ENCODE measurements at places on chromosomes 4 and X. TPM values are rescaled to one million over a fixed set of nuclear protein-coding genes. Genes with fewer than 3 reads are reported as not detected.

PTTG2 gene
- not detected for total RNA-seq

MAGEA9B gene
- not detected for total RNA-seq

RAB33A gene
- total RNA-seq, result 3.3 TPM

GRCh38 chrX:28549838-28550237 lies 37.4 kb upstream of the IL1RAPL1 start:
- no peaks in the 10 kb centered on the region for H3K4me1 ChIP-seq
- no peak for DNase-seq
- H3K27me3 ChIP-seq, result no peaks in the 10 kb centered on the region

- peaks cover 21% of the 10 kb centered on the region for H3K4me1 ChIP-seq
- peak; percentile 79 for DNase-seq
- H3K36me3 ChIP-seq, result peaks cover 53% of the 10 kb centered on the region
- H3K27me3 ChIP-seq, result no peaks in the 10 kb centered on the region
Measured at GRCh38 chr4:128863312-128864075, 54.0 kb downstream of the JADE1 start.

GRCh38 chrX:116801943-116802342 lies 339.2 kb upstream of the CT83 start:
- no peaks in the 10 kb centered on the region for H3K36me3 ChIP-seq
- no peaks in the 10 kb centered on the region for H3K4me1 ChIP-seq
- H3K27me3 ChIP-seq, result no peaks in the 10 kb centered on the region
- H3K27ac ChIP-seq, result no peak overlapping the region
- no peak for DNase-seq

DNA sequence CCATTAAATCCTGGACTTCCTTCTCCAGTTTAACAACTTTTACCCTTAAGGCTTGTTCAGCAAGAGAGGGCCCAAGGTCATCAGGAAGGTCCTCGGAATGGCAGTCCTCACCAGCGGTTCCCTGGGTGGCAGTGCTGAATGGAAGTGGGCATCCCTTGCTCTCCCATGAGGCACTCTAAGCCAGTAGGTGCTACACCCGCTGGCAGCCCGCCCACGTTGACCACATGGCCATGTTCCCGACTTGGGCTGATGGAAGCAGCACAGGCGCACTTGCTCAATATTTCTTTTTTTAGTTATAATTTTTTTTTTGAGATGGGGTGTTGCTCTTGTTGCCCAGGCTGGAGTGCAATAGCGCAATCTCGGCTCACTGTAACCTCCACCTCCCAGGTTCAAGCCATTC lies 277.9 kb downstream of the ZC4H2 start:
- H3K27me3 ChIP-seq, result no peaks in the 10 kb centered on the region
- no peak overlapping the region for H3K27ac ChIP-seq
- H3K4me3 ChIP-seq, result no peak overlapping the region
- no peaks in the 10 kb centered on the region for H3K36me3 ChIP-seq
- H3K4me1 ChIP-seq, result no peaks in the 10 kb centered on the region

- H3K4me1 ChIP-seq, result no peaks in the 10 kb centered on the region
- 0 out of 2 replicates have a peak, but pooled peaks cover 6% of the 10 kb centered on the region for H3K27me3 ChIP-seq
- peak; percentile 24 for DNase-seq
Measured at GRCh38 chrX:65406532-65406931, 128.1 kb downstream of the LAS1L start.

DNA sequence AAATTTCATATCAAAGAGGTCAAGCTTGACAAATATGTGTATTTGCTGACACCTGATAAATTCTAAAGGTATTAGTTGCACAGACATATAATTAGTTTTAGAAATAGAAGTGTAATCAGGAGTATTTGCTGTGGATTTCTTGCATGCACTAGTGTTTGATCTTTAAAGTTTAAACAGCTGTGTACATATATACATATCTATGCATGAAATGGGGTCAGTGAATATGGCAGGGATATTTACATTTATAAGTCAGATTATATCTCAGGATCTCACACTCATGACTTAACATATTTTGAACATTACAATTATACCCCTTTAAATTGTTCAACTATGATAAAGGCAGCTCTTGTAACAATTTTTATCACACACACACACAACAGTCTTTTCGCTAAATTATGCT lies 547.4 kb upstream of the ACTRT1 start:
- H3K27ac ChIP-seq, result no peak overlapping the region

- no peak for DNase-seq
- no peaks in the 10 kb centered on the region for H3K27me3 ChIP-seq
- H3K4me3 ChIP-seq, result no peak overlapping the region
- no peaks in the 10 kb centered on the region for H3K4me1 ChIP-seq
- no peaks in the 10 kb centered on the region for H3K36me3 ChIP-seq
- no peak overlapping the region for H3K27ac ChIP-seq
Measured at GRCh38 chr4:25358515-25359275, 18.4 kb upstream of the ANAPC4 start.

DNA sequence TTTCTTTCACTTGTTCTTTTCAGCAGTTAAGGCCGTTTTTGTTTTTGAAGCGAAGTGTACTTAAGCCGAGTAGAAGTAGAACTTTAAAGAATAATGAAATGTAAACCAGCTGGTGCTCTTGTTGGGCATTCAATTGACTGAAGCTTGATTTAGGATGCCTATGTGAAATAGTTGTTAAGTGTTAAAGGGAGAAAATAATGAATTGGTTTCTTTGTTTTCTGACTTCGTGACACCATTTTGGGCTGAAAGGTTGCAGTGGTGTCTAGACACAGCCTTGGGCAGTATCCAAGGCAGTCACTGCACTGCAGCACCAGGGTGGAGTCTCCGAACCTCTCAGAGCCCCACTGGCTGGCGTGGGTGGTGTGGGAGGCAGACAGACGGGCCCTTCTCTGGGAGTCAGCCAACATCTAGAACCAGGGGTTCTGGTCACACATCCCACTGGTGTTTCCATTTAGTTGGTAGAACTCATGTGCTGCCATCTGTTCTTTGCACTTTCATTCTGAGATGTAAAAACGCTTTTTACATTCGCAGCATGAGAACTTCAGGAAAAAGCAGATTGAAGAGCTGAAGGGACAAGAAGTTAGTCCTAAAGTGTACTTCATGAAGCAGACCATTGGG lies 3.5 kb downstream of the UCHL1 start:
- H3K27ac ChIP-seq, result no peak overlapping the region
- H3K27me3 ChIP-seq, result peaks cover 7% of the 10 kb centered on the region
- H3K4me3 ChIP-seq, result no peak overlapping the region
- no peak for DNase-seq
- peaks cover 7% of the 10 kb centered on the region for H3K36me3 ChIP-seq

DNA sequence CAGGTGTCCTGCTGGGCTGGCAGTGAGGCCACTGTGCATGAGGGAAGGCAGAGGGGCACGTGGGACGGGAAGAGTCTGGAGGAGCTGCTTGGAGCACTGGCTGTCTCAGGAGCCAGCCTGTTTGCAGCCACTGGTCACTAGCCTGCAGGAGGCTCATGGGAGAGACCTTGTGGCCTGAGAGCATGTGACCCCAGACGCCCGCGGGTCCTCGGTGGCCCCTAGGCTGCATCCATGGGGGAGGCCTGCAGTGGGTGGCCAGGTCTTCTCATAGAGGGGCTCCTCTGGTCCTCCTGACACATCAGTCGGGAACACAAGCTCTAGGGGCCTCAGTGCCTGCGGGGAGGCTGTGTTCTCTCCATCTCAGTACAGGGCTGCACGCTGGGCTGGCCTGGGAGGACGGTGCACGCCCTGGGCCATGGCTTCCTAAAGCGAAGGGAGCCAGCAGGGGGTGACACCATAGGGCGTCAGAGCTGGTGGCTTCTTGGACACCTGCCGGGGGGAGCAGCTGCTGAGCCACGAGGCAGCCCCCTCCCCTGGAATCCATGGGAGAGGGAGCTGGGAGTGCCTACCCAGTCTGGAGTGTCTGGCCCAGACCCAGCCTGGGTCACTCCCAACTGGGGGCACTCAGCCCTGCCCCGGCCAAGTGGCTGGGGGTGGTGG lies 12.3 kb downstream of the NAT8L start:
- H3K4me1 ChIP-seq, result no peaks in the 10 kb centered on the region
- no peak overlapping the region for H3K27ac ChIP-seq
- no peaks in the 10 kb centered on the region for H3K27me3 ChIP-seq
- no peak for DNase-seq
- H3K4me3 ChIP-seq, result no peak overlapping the region

DNA sequence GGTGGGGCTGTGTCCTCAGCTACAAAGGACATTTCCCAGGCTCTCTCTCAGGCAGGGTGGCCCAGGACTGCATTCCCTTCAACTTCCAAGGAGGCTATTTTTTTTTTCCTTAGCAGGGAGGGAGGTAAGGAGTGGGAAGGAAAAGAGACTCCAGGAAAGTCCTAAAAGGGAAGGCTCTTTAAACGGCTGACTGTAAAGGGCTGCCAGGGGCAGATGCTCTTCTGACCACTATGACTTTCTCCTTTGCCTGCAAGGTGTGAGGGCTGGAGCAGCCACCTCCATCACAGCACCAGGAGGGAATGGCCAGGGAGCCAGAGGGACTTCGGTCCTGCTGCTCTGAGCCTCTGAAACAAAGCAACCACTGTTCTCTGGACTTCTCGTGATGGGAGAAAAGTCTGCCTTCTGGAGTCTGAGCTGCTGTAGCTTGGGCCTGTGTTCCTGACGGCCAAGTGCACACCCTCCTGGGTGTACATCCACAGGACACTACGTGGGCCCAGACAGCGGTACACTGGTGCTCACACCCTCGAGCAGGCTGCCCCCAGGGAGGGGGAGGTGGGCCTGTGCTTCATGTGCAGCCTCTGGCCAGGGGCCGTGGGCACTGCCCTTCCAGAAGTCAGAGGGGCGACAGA lies 17.9 kb downstream of the NAT8L start:
- H3K4me1 ChIP-seq, result no peaks in the 10 kb centered on the region
- H3K4me3 ChIP-seq, result no peak overlapping the region
- H3K36me3 ChIP-seq, result no peaks in the 10 kb centered on the region
- DNase-seq, result no peak
- no peaks in the 10 kb centered on the region for H3K27me3 ChIP-seq

- H3K27ac ChIP-seq, result peak overlapping the region; percentile 69
- DNase-seq, result peak; percentile 87
- H3K27me3 ChIP-seq, result no peaks in the 10 kb centered on the region
Measured at GRCh38 chrX:119015407-119016237, 41.2 kb downstream of the LONRF3 start.

- H3K4me1 ChIP-seq, result peaks cover 38% of the 10 kb centered on the region
- DNase-seq, result peak; percentile 88
- no peaks in the 10 kb centered on the region for H3K36me3 ChIP-seq
- H3K27me3 ChIP-seq, result no peaks in the 10 kb centered on the region
Measured at GRCh38 chr4:53962516-53963225, 101.7 kb downstream of the CHIC2 start.

Measured in GM23248 (cell line).